ENCODE measurements at places on chromosomes 2 and 18.

DNA sequence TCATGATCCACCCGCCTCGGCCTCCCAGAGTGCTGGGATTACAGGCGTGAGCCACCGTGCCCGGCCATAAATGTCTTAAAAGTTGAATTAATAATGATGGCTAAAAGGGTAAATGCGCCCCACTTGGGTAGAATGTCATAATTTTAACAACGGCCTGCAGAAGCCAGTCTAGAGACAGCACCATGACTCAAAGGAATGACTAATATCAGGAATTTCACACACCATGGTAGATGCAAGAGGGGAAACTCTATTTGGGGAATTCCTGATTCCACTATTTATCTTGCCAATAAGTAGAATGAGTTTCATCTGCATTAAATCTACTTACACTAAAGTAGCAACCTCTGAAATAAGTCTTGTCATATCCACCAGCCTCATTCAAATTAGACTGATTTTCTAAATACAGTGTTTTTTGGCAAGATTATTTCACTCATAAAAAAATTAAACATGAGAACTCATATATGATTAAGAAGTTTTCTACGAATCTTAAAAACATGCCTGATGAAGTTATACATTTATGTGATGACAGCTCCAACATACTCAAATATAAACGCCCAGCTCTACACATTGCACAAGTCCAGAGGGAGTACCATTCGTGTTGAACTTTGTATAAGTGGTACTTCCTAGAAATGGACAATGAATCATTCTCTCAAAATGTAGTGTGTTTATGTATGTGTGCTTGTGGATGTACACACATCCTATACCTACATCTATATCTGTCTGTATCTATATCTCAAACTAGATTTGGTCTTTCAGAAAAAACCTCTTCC is 309.7 kb downstream of the IRS1 start:
- no peak overlapping the region for H3K4me3 ChIP-seq
- no peaks in the 10 kb centered on the region for H3K36me3 ChIP-seq
- no peak overlapping the region for H3K27ac ChIP-seq
- DNase-seq = no peak

DNA sequence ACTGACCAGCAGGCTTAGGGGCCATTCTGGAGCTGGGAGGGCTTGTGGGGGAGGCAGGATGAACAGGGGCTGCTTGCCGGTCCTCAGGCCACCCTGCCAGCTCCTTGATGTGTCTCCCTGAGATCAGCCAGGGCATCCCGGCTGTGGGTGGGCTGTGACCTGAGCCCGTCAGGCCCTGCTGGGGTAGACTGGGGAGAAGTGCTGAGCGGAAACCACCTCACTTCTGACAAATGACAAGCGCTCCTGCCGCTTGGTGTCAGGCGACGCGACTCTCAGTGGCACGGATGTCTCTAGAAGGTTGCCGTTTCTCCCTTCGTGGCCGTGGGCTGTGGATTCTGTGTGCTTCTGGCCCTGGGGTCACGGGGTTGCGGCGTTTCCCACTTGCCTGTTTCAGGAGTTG is 45.7 kb downstream of the NFATC1 start:
- H3K27me3 ChIP-seq = peaks cover 12% of the 10 kb centered on the region
- no peak for DNase-seq
- H3K4me1 ChIP-seq = peaks cover 15% of the 10 kb centered on the region
- peak overlapping the region; percentile 81 for H3K27ac ChIP-seq

- H3K36me3 ChIP-seq = peaks cover 13% of the 10 kb centered on the region
- DNase-seq = no peak
- no peak overlapping the region for H3K4me3 ChIP-seq
- no peaks in the 10 kb centered on the region for H3K27me3 ChIP-seq
- H3K27ac ChIP-seq = no peak overlapping the region
- no peaks in the 10 kb centered on the region for H3K4me1 ChIP-seq
These were observed 104.4 kb upstream of the STK17B start for GRCh38 chr2:196275646-196276352.

- peaks cover 4% of the 10 kb centered on the region for H3K27me3 ChIP-seq
These were observed 23.5 kb downstream of the COLEC11 start for GRCh38 chr2:3618367-3618766.

- H3K36me3 ChIP-seq = no peaks in the 10 kb centered on the region
- no peak overlapping the region for H3K27ac ChIP-seq
- peaks cover 20% of the 10 kb centered on the region for H3K4me1 ChIP-seq
- H3K27me3 ChIP-seq = peaks cover 4% of the 10 kb centered on the region
- DNase-seq = peak; percentile 49
These were observed 53.2 kb upstream of the CCDC85A start for GRCh38 chr2:56130463-56131070.

DNA sequence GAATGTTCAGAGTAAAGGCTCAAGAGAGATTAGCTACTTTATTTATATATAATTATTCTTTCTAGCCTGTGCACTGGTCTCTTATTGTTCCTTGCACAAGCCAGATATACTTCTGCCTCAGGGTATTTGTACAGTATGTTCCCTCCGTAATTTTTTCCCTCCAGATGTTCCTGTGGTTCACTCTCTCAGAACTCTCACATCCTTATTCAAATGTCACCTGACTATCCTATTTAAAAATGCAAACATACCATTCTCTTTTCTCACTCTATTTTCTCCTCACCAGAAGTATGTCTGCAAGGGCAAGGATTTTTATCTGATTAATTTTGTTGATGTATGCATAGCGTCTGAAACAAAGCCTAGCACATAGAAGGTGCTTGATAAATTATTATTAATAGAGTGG is 64.0 kb upstream of the CERS6 start:
- H3K4me3 ChIP-seq = no peak overlapping the region
- H3K27me3 ChIP-seq = no peaks in the 10 kb centered on the region
- H3K36me3 ChIP-seq = no peaks in the 10 kb centered on the region
- no peaks in the 10 kb centered on the region for H3K4me1 ChIP-seq
- DNase-seq = no peak
- H3K27ac ChIP-seq = no peak overlapping the region

- DNase-seq = no peak
- H3K27me3 ChIP-seq = no peaks in the 10 kb centered on the region
- H3K4me1 ChIP-seq = no peaks in the 10 kb centered on the region
These were observed 26.7 kb downstream of the PDCL3 start for GRCh38 chr2:100589527-100589926.

Data from endothelial cell (in vitro differentiated cells).